ENCODE measurements at places on chromosomes 6 and 20.
A peak's percentile ranks its signal among the peaks of the same experiment; 100 is the strongest.

DNA sequence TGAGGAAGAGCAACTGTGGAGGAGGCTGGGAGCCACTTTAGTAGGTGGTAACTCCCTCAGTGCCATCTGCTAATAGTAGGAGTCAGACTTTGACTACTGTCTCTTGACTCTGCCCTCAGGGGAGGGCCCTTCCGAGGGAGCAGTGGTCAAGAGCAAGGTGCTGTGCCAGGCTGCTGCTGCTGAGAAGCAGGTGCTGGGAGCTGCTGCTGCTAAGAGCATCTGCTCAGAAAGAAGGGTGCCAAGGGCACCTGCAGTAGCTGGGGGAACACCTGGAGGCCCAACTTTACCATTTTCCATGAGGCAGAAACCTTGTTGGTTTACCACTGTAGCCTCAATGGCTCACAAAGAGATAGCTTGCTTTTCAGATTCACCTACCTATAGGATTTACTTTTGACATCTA, 18.5 kb downstream of the GGTLC1 start:
- DNase-seq, result peak; percentile 53

DNA sequence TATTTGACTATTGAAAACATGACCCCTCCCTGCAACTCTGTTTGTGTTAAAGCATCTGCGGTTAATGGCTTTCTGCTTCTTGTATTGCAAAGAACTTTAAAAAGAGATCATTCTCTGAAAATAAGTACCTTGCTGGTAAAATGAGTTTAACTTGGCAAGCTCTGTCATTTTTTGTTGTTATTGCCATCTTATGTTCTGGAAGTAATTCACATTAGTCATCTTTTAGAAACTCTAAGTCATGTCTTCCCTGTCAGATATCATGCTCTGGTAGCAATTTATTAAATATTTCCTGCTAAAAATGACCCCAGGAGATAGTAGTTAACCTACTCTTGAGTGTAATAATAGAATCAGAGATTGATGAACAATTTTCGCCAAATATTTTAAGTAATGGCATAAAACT, 890.6 kb downstream of the KIF16B start:
- no peak for DNase-seq

DNA sequence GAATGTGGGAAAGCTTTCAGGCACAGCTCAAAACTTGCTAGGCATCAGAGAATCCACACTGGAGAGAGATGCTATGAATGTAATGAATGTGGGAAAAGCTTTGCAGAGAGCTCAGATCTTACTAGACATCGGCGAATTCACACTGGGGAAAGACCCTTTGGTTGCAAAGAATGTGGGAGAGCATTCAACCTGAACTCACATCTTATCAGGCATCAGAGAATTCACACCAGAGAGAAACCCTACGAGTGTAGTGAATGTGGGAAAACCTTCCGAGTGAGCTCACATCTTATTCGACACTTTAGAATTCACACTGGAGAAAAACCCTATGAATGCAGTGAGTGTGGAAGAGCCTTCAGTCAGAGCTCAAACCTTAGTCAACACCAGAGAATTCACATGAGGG, 8.7 kb downstream of the ZNF165 start:
- DNase-seq, result no peak

- no peak for DNase-seq
Observed at GRCh38 chr6:2562721-2563451, 187.8 kb downstream of the MYLK4 start.

- DNase-seq, result peak; percentile 36
Observed at GRCh38 chr6:116111552-116112528, 11.2 kb downstream of the NT5DC1 start.

DNA sequence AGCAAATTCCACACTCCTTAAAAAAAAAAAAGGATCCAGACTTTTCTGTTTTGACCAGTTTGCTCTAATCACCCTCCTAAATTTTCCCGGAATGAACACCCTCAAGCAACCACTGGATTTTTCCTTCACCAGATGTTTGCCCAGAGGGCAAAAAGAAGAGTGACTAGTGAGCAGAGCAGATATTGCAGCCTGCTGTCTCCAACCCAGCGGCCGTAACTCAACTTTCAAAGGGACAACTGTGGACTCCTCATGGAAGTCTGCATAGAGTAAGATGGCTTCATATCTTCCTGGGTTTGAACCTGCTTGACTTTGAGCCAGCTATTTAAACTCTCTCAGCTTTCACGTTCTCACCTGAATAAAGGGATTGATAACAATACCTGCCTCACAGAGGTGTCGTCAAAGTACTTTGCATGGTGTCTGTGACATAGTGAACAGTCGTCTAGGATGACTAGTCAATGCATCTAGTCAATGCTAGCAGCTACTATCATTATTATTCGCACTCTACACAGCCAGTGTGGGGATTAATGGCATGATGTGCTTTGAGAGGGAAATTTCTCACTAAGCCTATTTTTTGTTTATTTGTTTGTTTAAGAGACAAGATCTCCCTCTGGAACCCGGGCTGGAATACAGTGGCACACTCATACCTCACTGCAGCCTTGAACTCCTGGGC, 92.2 kb upstream of the HIVEP1 start:
- no peak for DNase-seq

Measured in MM.1S (cell line).